ENCODE measurements at places on chromosomes 6 and 20.
A peak's percentile ranks its signal among the peaks of the same experiment; 100 is the strongest.

GRCh38 chr20:63945031-63945658, 11.1 kb downstream of the UCKL1 start:
- DNase-seq, result no peak

DNA sequence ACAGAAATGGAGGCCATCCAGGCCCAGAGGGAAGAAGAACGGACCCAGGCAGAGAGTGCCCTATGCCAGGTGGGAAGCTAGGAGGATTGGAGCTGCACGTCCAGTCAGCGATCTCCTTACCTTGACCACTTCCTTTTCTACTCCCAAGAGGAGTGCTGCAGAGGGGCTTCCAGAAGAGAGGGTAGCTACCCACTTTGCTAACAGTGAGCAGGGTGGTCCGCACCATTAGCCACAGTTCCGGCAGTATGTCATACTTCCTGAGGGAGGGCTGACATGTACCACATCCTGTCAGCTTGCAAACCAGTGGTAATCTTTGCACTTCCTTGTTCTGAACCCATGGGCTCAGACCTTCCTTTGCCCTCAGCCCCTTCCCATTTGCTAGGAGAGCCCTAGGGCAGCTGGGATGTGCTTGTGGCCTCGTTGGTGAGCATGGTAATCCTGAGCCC, 35.4 kb downstream of the CEP250 start:
- no peak for DNase-seq

DNA sequence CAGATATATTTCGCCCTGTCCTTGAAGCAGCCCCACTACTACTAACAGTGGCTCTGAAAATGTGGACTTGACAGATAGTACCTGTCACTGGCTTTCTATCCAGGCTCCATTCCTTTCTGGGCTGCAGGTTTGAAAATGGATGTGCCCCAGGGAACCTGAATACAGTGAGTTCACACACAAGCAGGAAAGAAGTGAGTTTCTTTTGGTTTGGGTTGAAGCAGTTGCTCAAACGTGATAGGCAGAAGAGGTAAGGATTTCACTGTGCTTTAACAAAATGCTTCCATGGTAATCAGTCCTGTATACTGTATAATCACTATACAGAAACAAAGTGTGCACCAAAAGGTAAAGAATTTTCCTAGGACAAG, 382.9 kb downstream of the PRKN start:
- no peak for DNase-seq

- DNase-seq, result no peak
Measured at GRCh38 chr6:157649311-157650260, 173.5 kb upstream of the SNX9 start.

DNA sequence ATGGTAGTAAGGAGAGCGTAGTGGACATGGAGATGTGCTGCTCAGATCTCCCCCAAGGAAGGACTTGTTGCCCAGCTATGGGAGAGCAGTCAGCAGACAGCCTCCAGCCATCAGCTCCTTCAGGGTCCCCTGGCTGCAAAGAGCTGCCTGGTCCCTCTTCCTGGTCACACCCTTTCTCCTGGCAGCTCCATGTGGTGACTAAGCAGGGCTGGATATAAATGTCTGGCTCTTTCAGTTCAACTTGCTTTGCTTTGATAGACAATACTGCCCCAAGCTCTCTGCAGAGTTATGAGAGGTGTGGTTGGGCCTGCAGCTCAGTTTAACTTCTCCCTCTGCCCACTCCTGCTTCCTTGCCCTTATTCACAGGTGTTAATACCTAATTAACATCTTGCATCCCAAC, 64.1 kb upstream of the DDR1 start:
- DNase-seq, result no peak

- peak; percentile 75 for DNase-seq
Measured at GRCh38 chr6:43774776-43775534, 4.9 kb downstream of the VEGFA start.

- DNase-seq, result no peak
Measured at GRCh38 chr6:16184129-16184528, 54.3 kb upstream of the GMPR start.

GRCh38 chr20:51563486-51564332, 21.2 kb upstream of the NFATC2 start:
- peak; percentile 60 for DNase-seq

GRCh38 chr6:73766040-73766439, 70.0 kb downstream of the CD109 start:
- DNase-seq, result no peak

GRCh38 chr6:136895901-136896300, 26.2 kb upstream of the SLC35D3 start:
- no peak for DNase-seq

- no peak for DNase-seq
Measured at GRCh38 chr6:106194949-106195921, 109.1 kb downstream of the PRDM1 start.

DNA sequence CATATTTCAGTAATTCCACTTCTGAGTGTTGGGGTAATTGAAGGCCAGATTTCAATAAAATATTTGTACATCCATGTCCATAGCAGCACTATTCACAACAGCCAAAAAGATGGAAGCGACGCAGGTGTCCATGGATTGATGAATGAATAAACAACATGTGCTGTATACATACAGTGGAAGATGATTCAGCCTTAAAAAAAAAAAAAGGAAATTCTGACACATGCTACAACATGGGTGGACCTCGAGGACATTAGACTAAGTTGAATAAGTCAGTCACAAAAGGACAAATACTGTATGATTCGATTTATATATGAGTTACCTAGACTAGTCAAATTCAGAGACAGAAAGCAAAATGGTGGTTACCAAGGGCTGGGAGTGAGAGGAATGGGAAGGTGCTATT, 57.2 kb downstream of the TRAM2 start:
- no peak for DNase-seq

GRCh38 chr6:95232446-95232845, 344.9 kb upstream of the MANEA start:
- DNase-seq, result no peak

DNA sequence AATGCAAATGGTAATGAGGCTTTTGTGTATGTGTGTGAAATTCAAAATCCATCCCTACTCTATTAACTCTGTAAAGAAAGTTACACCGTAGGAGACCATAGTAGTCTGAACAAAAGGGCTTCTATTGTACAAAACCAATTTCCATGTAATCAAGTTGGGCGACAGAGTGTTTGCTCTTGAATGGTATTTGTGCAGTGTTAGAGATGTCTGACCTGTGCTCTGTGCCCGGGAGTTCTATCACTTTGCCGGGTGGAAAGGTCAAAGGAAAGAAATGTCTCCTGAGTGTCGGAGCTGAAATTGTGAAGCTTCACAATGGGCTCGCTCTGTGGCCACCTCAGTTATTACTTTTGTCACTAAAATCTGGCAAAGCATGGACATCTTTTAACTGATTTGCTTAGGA, 312.0 kb downstream of the SAMD5 start:
- DNase-seq, result no peak

DNA sequence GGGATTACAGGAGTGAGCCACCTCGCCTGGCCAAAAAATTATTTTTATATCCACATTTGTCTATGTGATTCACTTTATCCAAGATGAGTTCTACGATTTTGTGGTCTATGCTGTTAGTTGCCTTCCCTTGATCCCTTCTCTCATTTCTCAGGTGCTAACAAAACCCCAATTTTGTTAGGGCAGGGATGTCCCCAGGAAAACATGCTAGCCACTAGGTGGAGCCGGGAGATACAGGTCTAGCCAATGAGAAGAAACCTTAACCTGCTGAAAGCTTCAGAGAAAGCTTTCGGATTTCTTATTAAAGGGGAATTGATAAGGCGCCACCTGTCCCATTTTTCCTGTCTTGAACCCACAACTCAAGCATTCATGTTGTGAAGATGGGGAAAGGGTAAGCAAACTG, 167.4 kb upstream of the OLIG3 start:
- peak; percentile 19 for DNase-seq

DNA sequence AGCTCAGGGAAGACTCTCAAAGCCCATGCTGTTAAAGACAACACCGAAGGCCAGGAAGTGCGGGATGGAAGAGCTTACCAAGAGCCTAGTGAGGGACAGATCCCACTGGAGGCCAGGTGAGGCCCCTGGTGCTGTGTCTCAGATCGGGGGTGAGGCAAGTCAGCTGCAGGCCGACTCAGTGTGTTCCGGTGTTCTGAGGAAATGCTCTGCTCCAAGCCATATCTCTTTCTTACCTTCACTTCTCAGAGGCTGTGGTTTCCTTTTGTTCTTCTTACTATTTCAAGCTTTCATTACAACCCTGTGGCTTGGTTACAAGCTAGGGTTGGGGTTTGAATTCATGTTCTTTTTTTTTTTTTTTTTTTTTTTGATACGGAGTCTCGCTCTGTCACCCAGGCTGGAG, 114.3 kb upstream of the ZFP64 start:
- no peak for DNase-seq

- DNase-seq, result no peak
Measured at GRCh38 chr6:159301810-159302593, 132.8 kb downstream of the FNDC1 start.

DNA sequence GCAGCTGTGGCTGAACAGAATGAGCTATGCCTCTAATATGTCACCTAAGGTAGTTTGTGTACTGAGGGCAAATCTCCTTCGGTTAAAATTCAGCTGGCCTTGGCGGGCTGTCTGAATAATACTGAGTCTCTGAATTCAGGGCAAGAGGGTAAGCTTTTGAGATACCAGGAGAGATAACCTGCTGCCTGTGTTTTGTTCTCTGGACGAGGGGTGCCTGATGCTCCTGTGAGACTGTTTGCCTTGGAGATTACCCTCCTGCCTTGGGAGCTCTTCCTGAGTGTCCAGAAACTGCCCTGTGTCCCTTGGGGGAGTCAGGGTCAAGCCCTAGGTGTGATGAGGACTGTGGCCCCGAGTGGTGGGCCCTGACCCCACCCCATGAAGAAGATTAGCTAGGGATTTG, 282.9 kb downstream of the KIF16B start:
- no peak for DNase-seq

- peak; percentile 23 for DNase-seq
Measured at GRCh38 chr6:130843575-130844320, 16.5 kb downstream of the SMLR1 start.

GRCh38 chr6:144847916-144848315, 562.8 kb downstream of the UTRN start:
- no peak for DNase-seq

DNA sequence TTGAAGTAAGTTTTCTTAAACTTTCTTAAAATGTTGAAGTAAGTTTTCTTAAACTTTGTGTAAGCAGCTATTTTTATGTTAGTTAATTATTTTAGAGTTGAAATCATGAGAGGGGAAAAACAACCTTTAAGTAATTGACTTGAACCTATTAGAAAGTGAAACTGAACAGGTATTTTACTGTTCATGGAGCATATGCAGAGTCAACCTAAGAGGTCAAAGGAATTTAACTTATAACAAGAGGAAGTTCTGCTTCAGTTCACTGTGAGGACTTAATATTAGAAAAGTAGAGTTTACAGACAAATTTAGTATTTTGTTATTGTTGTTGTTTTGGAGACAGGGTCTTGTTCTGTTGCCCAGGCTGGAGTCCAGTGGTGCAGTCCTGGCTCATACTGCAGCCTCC, 38.0 kb downstream of the CDYL start:
- no peak for DNase-seq

GRCh38 chr6:42509765-42510164, 54.1 kb upstream of the UBR2 start:
- no peak for DNase-seq

DNA sequence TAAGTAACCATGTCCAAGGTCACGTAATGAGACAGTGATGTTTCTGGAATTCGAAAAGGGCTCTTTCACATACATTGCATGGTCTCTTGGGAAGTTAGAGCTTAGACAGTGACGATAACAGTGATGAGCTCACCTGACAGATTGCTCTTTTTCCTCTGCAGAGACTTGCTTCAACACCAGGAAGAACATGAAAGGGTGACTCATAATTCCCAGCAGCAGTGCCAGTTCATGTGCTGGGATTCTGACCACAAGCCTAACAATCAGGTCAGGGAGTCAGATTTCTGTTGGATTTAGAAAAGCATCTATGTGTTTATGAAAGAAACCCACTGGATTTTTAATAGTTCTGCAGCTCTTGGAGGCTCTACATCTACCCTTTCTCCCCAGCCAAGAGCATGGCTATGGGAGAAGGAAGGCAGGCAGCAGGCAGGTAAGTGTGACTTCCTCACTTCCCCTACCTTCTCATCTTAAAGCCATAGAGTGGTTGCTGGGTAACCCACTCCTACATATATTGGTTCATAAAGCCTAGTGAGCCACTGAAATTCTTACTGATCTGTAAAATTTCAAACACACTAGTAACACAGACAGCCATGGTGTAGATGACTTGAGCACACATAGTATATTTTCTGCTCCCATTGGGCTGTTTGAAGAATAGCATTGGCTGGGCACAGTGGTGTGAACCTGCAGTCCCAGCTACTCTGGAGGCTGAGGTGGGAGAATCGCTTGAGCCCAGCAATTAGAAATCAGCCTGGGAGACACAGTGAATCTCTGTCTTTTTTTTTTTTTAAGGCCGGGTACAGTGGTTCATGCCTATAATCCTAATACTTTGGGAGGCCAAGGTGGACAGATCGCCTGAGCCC, 44.4 kb upstream of the LOC128125822 start:
- DNase-seq, result no peak

- peak; percentile 61 for DNase-seq
Measured at GRCh38 chr6:35213824-35214756, at the start of gene SCUBE3. Gene SCUBE3, plus strand, starts transcription at chr6:35213956. Its CDS starts 463 bp downstream, at chr6:35214419.

GRCh38 chr6:138440296-138440695, 36.3 kb downstream of the HEBP2 start:
- no peak for DNase-seq

GRCh38 chr20:33560026-33560425, 70.1 kb downstream of the CBFA2T2 start:
- no peak for DNase-seq

Data from HuH-7 (cell line).